Caco-2 (cell line): ENCODE measurements at places on chromosomes 4 and X.

DNA sequence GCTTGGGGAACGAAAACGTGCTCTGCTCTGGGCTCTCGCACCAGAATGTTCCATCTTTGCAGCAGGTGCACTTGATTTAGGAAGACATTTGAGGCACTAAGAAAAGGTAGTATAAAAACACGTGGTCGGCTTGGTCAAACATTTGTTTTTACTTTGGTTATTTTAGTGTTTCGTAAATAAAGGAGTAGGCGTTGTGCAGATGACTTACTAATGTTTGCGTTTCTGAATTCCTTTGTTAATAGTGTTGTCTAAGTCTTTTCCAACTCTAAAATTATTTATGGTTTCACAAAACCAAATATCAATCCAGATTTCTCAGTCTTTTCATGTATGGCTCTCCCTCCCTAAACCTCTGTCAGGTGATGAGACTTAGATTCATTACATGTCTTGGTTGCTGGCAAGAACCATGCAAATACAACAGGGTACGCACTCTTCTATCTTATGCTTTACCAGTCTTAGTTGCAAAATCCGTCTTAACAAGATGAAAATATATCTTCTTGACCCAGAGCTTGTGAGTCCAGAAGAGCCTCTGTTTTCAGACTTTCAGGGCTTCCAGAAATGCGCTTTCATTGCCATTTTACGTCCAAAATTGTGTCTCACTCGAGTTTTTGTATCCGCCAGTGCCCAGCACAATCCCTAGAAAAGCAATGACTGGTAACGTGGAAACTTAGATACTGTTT lies 686 bp downstream of the MTHFD2L start:
- no peak for DNase-seq

DNA sequence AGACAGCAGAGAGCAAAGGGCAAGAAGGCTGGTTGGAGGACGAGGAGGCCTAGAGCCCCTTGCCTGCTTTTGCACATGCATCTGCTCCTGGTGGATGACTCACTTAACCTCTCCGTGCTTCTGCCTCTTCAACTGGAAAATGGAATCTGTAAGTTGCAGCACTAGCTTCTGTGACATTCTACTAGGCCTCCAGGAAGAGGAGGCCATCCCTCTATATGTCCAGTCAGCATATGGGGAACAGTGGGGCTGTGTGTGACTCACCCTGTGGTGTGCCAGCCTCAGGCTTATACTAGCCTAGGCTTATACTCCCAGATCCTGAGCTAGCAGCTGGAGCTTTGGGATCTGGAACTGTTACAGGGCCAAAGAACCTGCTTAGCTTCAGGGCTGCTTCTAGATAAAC lies 36.0 kb downstream of the RTL9 start:
- no peak for DNase-seq

DNA sequence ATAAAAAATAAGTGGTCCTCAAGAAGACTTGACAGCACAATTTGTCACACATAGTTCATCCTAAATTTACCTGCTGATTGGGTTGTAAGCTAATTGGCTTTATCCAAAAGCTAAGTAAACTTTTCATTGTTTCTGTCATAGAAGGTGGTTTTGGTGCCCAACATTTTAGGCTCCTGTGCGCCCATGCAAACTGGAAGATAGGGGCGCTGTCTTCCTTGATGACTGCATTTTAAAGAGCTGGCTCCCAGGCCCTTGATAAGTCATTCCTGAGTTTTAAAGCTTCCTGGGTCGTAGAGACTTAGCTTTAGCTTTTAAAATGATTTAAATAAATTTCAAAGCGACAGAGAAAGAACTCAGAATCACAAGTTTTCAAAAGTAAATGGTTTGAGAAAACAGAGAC lies 625.4 kb upstream of the GALNT7 start:
- no peak for DNase-seq

DNA sequence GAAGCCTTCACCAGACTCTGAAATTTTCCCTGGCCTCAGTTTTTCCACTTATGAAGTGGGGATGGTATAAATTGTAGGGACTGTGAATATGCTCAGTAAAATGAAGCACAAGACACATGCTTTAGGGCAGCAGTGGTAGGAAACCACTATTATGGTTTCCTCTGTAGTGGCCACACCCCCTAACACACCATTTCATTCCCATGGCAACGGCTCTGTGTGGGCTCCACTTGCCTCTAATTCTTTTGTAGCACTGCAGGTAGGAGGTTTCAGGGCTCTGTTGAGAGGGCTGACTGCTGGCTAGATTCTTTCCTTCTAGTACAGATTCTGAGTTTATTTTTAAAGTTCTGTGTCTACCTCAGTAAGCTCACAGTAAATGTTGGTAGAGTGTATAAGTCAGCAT lies 3.5 kb upstream of the VMA21 start:
- DNase-seq, result no peak

DNA sequence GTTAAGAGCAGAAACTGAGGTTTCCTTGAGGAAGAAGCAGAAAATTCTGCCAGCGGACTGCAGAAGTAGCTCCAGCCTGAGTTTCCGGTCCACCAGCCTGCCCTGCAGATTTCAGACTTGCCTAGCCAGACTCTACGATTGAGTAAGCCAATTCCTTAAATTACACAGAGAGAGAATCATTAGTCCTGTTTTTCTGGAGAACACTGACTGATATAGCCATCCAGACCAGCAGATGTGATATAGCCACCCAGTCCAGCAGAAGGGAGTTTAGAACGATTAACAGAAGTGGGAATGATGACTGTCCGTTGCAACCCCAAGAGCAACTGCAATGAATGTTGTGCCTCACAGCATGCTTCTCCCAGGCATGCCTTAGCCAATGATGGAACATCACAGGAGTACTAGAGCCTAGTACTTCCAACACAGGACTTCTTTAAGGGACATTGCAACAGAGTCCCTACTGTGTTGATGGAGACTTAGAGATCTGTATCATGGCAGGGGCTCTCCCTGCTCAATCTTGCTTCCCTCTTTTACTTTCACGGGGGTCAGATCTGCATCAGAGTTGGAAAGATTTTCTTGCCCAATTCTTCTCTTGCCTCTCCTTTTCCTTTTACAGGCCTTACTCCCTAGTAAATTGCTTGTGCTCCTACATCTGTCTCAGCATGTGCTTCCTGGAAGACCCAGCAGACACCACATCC lies 264.6 kb upstream of the CLNK start:
- no peak for DNase-seq
